ENCODE measurements at places on chromosomes 4 and X. TPM values are rescaled to one million over a fixed set of nuclear protein-coding genes. Genes with fewer than 3 reads are reported as not detected.
A peak's percentile ranks its signal among the peaks of the same experiment; 100 is the strongest.

TRPC5OS gene
- not detected for total RNA-seq

PROM1 gene
- total RNA-seq, result 0.41 TPM

F9 gene
- total RNA-seq, result not detected

XAGE1A gene
- total RNA-seq, result not detected

SPIN2B gene
- total RNA-seq, result 8.5 TPM

MOB1B gene
- 15.7 TPM for total RNA-seq

OPHN1 gene
- total RNA-seq, result 0.06 TPM

- no peak for DNase-seq
Observed at GRCh38 chrX:54093159-54093558, 48.9 kb upstream of the PHF8 start.

GRCh38 chr4:140769209-140769608 lies 13.0 kb upstream of the TBC1D9 start:
- DNase-seq, result no peak

- peak; percentile 82 for DNase-seq
Observed at GRCh38 chrX:38561126-38561868, at the start of gene TSPAN7. Gene TSPAN7 (plus strand): TSS chrX:38561542. CDS start chrX:38561547, 5 bp downstream.

- no peak for DNase-seq
Observed at GRCh38 chrX:9824554-9824953, 38.3 kb downstream of the SHROOM2 start.

GRCh38 chrX:38142610-38143009 lies 78.1 kb downstream of the SRPX start:
- DNase-seq, result no peak

- no peak for DNase-seq
Observed at GRCh38 chr4:68907245-68907644, 44.4 kb downstream of the UGT2A3 start.

DNA sequence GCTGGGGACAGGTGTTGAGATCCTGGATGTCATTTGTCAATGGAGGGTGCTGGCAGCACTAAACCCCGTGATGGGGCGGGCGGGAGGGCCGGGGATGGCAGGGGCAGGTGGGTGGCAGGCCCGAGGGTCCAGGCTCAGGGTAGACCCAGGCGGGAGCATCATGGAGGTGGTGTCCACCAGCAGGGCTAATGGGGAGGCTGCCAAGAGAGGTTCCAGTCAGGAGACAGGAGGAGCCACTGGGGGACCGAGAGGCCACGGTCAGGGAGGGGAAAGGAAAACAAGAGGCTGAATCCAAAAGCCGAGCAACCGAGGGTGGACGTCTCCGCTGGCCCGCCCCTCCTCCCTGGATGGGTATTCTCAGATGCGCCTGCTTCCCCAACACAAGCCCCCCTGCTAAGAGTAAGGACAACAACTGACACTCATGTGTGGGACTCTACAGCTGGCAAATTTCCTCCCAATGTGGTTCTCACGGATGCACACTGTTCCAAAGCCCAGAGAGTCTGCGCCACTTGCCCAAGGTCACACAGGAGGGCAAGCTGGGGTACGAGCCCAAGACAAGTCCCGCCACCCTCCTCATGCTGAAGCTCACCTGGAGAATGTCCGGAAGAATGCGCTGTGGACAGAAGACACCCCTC lies 132.0 kb downstream of the CPZ start:
- DNase-seq, result peak; percentile 42

DNA sequence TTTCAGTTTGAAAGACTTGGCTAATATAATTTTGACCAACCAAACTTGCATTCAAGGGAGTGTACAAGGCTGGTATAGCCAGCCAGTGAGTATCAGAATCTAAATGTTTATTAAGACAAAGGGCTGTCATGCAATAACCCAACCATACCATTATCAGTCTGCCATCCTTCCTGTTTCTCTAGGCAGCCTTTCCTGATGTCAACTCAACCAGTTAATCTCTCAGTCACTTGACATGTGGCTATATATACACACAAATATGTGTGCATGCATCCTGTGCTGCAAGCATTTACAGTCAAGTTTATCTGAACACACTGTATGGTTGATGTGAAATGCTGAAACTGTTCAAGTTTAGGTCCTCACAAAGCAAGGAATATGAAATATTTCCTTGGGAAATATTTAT lies 17.2 kb downstream of the BTK start:
- no peak for DNase-seq

- peak; percentile 43 for DNase-seq
Observed at GRCh38 chr4:106502106-106502699, 133.6 kb upstream of the GIMD1 start.

DNA sequence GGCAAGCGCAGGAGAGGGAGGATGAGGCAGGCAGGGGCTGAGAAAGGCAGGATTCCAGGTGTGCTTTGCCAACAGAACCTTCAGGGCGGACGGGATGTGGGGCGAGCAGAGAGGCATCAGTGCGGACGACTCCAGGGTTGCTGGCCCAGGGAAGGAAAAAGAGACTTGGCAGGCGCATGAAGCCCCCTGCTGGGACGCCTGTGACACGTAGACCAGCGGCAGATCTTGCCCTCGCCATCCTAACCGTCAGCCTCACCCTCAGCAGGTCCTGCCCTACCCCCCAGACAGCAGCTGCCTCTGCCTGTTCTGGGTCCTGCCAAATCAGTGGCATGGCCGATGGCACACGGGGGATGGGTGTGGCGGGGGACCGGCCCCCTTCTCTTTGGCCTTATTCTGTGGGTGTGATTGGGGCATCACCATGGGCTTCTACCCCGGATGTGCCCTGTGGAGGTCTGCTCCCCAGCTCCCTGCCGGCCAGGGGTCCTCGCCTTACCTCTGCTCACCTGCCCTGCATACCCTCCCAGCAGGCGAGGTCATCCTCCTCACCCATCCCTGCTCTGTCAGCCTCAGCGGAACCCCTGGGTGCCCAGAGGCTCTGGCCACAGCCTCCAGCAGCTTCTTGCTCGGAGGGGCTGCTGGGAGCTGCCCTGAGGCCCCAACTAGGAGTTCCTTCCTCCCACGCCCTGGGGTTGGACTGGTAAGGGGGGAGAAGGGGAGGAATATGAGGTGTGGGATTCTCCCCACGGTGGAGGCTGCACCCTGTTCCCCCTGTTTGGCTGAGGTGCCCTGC lies 2.9 kb upstream of the SH3BP2 start:
- no peak for DNase-seq

DNA sequence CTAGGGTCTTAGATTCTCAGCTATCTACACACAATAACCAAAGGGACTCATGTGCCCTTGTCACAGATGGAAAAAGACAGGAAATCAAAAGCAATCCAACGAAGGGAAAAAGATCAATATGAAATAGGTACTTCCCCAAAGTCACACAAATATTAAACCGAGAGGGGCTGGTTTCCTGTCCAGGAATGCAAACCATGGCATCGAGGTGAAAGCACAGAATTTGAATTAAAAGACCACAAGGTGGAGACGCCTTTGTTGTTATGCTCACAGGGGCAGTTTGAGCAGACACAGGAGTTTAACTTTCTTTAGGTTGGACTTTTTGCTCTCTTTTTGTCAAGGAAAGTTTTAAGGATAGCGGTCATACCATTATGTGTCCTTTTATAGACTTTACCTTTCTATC lies 14.3 kb downstream of the H2BW1 start:
- no peak for DNase-seq

DNA sequence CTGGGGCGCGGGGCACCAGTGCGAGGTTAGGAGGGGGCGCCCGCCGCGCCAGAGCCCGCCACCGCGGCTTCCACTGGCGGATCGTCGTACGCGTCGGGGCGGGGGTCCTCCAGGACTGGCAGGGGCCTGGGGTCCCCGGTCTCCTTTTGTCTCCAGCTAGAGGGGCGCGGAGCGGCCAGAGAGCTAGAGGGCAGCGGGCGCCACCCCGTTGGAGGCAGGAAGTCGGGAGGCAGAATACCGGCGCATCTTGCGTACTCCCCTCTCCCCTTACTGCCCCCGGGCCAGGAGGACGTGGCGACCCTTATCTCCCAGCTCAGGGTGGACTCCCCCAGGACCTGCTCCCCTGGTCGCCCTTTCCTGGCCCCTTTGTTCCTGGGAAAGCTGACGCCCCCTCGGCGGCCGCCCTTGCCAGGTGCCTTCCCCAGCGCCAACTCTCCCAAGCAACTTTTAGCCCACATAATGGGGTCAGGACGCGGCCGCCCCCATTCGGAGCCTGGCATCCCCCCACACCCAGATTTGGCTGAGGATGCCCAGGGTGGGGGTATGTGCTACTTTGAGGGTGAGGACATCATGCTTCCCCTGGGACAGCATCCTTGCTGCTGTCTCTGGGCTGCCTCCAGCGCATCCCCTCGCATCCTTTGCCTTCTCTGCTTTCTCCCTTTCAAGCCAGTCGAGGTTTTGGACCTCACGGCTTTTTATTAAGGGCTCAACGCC lies 933 bp downstream of the CNKSR2 start:
- peak; percentile 3 for DNase-seq

DNA sequence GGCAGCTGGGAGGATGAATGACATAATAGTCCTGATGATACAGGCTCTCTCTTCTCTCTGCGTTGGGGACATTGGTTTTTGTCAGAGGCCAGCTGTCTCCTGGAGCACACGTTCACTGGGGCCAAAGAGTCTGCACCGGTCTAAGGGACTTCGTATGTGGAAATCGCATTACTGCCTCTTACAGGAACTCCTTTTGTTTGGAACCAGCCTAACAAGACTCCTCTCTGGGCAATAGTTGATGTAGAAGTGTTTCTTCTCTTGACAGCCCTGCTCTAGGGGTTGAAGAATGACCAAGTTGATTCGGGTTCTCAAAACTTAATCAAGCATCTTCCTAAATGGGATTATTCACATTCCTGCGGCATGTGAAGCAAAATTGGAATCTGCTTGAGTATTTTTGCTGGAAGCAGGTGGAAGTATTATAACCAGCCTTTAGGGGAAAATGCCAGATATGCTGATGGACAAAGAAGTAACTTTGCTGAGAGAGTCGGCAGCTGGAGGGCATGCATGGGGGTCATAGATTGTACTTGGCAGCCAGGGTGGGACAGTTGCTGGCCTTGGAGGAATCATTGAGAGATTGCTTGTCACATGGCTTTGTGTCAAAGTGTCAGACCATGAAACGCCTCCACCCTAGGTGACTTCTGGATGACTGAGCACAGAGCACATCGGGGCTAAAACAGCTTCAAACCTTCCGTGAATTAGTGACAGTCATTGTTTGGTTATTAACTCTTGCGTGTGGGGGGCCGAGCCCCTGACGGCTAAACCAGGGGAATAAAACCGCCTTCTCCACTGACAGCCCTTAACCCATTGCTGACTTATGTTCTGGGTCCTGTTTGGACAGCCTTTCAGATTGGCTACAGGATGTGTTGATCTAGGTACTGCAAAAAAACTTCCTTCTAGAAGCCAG lies 34.4 kb upstream of the SLC34A2 start:
- DNase-seq, result no peak

GRCh38 chr4:150224896-150225591 lies 146.8 kb downstream of the DCLK2 start:
- no peak for DNase-seq

Measured in activated naive CD4-positive, alpha-beta T cell treated with anti-CD3 and anti-CD28 coated beads, Interleukin-2, amount 50 U/mL, for 72 hours (primary cell).